ENCODE measurements at places on chromosomes 4 and X. TPM values are rescaled to one million over a fixed set of nuclear protein-coding genes. Genes with fewer than 3 reads are reported as not detected.

- DNase-seq = no peak
Observed at GRCh38 chr4:116183241-116183640, 902.1 kb downstream of the TRAM1L1 start.

- no peak for DNase-seq
Observed at GRCh38 chr4:84145176-84145575, 353.9 kb downstream of the NKX6-1 start.

Gene ALB
- not detected for total RNA-seq

- DNase-seq = no peak
Observed at GRCh38 chr4:150286656-150287055, 208.4 kb downstream of the DCLK2 start.

DNA sequence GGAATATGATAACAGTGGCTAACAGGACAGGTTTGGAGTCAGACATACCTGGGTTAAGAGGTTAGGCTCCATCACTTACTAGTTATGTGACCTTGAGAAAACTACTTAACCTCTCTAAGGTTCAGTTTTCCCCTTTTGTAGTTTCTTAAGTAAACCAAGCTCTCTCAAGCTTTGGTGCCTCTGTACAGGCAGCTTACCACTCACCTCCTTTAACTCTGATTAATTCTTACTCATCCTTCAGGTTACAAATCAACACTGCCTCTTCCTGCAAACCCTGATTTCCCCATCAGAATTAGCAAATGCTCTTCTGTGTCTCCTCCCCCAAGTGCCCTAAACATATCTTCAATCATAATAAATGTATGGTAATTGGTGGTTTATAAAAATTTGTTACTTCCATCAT is 3.5 kb upstream of the SERTM2 start:
- no peak for DNase-seq

DNA sequence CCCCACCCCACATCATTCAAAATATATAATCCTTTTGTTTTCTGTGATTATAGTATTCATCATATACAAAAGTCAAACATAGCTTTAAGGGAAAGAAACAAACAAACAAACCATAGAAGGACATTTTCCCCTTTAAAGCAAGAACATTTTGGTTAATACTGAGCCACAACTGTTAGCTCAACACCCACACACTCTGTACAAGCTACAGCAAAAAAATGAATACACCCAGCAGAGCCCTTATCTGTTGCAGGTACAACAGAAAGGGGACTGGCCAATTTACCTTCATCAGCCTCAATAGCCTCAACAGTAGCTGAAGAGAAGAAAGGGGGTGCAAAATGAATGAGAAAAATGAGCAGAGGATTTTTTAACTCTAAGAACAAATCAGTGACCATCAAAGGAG is 318.4 kb downstream of the PPP3CA start:
- DNase-seq = no peak
